ENCODE measurements at places on chromosomes 5 and 9.

DNA sequence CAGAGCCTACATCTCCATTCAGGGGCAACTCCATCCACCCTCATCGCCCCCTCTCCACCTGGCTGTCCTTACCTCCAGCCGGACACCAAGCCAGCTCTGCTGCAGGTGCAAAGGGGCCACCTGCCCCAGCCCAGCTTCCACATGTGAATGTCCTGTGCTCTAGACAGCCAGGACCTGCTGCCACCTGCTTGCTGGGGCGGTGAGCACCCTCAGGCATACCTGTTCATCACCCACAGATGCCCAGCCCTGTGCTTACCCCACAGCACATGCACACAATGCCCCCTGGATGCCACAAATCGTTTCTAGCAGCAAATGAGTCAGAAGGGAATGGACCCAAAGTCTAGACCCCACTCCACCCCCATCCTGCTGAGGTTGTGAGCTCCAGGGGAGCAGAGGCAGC is 13.3 kb upstream of the NKD2 start:
- DNase-seq = no peak

- DNase-seq = no peak
Observed at GRCh38 chr9:99505936-99506335, 283.9 kb downstream of the SEC61B start.

GRCh38 chr5:97224112-97224750 is 41.2 kb upstream of the RIOK2 start:
- no peak for DNase-seq

DNA sequence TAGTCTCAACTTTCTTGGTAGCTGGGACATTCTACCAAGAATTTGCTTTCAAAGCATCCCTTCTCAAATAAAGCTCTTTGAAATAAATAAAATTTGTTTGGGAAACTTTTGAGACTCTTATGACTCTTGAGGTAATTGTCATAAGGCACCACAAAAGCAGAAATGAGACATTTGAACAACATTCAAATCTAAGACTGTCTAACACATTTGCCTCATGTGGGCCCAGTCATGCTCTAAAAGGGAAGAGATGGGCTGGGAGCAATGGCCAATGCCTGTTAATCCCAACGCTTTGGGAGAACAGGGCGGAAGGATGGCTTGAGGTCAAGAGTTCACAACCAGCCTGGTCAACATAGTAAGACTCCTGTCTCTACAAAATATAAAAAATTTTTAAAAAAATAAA is 26.4 kb downstream of the SLC31A2 start:
- DNase-seq = no peak

DNA sequence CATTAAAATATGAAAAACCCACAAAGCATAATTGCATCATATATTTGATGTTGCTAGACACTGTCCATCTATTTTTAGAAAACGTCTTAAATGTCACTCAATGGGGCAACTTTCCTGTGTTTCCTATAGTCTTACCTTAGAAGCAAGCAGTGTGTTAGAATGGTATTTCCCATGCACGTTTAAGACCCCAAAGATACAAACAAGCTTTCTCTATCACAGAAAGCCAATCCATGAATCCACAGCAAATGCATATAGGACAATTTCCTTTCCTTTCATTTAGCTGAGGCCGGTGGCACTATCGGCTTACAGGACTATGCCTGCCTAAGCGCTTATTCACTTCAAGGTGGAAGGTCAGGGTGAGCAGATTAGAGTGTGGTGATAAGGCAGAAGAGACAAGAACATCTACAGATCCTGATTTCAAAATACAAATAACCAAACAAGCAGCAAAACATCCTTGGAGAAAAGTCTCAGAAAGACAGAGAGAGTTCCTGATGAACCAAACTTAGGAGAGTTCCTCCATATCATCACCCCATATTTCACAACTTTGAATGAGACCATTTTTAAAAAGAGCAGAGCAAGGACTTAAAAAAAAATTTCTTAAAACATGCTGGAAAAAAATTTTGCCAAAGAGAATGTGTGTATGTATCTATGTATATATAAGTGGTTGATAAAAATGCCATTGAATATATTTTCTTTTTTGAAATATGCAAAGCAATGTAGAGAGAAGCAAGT is 57.2 kb downstream of the MEF2C start:
- DNase-seq = no peak

- no peak for DNase-seq
Observed at GRCh38 chr5:75368391-75368790, 31.4 kb downstream of the HMGCR start.

DNA sequence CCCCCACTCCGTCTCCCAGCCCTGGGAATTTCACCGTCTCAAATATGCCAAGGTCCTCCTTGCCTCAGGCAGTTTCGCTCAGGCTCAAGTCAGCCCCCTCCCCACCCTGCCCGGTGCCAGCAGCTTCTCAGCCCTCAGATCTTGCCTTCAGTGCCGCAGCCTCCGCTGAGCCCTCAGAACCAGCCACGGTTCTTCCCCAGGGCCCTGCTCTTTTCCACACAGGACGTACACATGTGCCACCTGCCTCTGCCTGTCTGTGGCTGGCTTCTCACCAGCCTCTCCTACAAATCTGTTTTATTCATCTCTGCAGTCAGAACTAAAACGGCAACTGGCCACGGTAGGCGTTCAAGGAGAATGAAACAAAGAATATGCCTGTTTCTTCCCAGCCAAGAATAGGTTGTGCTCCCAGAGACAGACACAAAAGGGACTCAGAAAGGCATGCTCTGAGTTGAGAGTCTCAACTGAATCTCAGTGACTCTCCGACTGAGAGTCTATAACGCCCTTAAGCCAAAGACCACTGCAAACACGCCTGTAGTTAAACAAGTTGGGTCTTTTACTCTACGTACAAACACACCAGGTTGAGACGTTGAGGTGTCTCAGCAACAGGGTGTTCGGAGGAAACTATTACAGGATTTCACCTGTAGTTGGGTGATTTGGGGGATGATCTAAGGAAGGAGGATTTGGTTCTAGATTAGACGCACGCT is 10.6 kb upstream of the GRIN1 start:
- DNase-seq = no peak

DNA sequence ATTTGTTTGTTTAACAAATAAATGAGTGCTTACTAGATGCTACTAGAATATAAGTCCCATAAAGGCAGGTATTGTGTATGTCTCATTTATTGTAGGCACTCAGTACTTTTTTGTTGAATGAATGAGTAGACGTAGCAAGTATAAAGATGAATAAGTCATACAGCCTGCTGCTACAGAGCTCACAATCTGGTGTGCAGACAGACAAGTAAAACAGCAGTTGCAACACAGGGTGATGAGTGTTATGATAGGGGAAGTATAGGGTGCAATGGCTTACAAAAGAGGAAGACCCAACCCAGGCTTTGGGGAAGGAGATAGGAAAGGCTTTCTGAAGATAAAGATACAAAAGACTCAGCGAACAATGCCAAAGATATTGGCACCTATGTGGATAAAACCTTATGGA is 47.7 kb downstream of the SH3RF2 start:
- no peak for DNase-seq

GRCh38 chr9:118761016-118761790 is 608.0 kb downstream of the BRINP1 start:
- DNase-seq = no peak

GRCh38 chr5:89011778-89012711 is 129.1 kb upstream of the MEF2C start:
- no peak for DNase-seq

- no peak for DNase-seq
Observed at GRCh38 chr9:122991370-122991830, 42.1 kb upstream of the GPR21 start.

DNA sequence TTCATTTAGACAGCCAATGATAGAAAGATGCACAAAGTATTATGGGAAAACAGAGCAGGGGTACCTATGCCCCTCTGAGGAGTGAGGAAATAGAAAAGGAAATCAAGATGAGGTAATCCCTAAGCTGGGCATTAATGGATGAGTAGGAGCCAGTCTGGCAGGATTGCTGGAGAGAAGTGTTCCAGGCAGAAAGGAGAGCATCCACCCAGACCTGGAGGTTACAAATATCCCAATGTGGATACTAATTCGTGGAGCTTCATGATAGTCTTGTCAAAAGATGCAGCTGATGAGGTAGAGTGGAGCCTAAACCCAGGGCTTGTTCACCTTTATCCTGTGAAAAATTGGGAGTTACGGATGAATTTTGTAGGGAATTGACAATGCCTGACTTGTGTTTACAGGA is 328.0 kb downstream of the ZNF608 start:
- DNase-seq = no peak

DNA sequence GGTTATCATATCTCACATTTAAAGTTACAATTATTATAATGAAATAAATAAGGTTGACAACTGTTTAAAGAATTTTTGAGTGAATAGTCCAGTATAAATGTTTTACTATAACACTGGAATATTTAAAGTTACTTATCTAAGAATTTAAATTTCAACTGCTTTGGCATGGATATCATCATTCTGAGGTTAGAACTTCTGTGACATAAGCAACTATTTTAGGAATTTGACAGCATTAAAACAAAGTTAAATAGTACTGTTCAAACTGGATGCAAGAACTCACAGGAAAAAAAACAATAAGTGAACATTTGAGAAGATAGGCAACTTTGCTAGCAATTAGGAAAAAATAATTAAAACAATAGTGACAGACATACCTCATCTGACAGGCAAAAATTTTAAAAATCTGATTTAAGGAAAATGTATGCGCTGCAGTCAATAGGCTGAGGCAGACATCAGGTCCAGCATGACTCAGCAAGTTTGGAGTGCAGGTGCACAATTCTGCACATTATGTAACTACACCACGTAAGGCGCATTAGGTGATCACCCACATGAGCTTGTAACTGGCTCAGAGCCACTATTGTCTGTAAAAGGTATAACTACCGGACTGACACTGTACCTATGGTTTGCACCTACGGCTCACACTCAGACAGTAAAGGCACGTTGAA is 180.6 kb downstream of the PDE4D start:
- DNase-seq = no peak

DNA sequence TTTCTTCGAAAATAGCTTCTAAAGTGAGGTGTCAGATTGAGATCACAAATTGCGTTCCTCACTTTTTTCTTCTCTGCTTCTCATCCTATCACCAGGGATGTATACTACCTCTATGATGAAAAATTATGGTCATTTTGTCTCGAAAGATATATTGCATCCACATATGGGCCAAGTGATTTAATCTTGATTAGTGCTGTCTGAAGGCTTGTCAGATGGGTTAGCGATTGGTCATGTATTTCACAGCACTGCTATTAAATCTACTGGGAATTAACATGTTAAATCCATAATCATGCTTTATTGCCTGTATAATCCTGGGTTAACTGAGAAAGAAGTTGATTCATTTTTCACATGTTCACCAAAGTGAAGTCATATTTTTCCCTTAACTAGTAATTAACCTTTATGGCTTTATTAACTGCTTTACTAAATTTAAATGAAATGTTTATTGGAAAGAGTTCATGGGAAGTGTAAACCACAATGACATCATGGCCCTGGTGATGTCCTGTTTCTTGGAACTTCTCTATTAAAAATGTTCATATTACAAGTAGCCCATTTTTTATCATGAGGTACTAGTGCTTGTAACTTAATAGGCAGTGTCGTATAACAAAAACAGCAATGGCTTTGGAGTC is 193.3 kb downstream of the SMC2 start:
- DNase-seq = no peak

- DNase-seq = no peak
Observed at GRCh38 chr5:18553269-18553668, 919.0 kb downstream of the TAF11L14 start.

DNA sequence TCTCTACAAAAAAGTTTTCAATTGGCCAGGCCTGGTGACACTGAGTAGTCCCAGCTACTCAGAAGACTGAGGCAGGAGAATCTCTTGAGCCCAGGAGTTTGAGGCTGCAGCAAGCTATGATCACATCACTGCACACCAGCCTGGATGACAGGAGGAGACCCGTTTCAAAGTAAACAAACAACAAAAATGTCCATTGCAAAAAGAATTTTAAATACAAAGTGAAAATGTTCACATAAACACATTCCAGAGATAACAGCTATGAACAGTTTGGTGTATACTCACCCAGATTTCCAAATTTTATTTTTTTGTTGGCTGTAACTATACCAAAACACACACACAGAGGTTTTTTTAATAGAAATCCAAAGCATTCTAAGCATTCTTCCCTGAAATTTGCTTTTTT is 39.8 kb downstream of the ADRA1B start:
- no peak for DNase-seq

- no peak for DNase-seq
Observed at GRCh38 chr9:26263478-26263877, 585.2 kb upstream of the TUSC1 start.

- no peak for DNase-seq
Observed at GRCh38 chr5:36661456-36662220, 55.2 kb downstream of the SLC1A3 start.

- DNase-seq = no peak
Observed at GRCh38 chr5:139814191-139814601, 18.6 kb downstream of the PSD2 start.

DNA sequence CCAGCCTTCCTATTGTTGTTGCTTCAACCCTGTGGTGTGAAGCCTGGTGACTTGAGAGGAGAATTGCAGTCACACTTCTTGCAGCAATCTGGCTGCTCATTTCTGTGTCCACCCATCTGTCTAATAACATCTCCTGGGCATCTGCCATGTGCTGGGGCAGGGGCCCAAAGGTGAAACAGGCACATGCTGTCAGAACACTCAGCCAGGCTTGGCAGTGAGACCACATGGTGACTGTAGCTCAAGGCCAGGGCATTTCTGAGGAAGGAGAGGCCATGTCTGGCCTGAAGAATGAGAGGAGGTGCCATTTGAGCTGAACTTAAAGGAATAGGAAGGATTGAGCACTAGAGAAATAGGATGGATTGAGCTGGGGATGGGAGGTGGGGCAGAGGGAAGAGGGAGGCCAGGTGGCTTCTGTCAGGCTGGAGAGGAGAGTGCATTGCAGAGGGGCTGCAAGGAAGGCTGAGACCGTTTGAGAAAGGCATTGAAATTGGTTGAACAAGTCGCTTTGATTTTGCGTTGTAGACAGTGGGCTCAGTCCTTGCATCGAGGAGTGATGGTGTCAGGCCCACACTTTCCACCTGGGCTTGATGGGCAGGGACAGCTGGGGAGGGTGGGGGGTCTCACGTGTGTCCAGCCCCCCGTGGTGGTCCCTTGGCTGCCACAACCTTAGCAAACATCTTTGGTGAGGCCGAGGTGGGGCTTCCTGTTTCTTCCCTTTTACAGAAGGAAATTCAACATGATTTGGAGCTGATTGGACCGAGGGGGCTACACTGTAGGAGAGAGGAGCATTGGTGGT is 222.4 kb downstream of the CACNA1B start:
- no peak for DNase-seq

GRCh38 chr9:88852794-88853193 is 138.5 kb upstream of the S1PR3 start:
- no peak for DNase-seq
